ENCODE measurements at places on chromosomes 7 and 10.
A peak's percentile ranks its signal among the peaks of the same experiment; 100 is the strongest.

DNA sequence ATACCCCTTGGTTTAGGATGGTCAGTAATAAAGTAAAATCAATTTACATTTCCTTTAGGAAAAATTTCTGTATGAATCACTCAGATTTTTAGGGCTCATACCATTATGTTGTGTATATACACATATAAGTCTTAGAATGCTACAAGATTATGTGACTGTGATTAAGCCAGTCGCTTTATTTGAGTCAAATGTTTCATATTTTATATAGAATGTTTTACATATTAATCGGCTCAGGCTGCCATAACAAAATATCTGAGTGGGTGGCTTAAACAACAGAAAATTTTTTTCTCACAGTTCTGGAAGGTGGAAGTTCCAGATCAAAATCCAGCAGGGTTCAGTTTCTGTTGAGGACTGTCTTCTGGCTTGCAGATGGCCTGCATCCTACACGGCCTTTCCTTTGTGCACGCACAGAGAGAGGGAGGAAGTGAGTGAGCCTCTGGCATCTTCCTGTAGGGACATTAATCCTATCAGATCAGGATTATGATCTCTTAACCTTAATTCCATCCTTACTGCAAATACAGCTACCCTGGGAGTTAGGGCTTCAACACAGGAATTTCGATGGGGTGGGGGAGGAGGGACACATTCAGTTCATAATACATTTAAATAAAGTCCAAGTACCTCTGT is 198.0 kb downstream of the PHF14 start:
- DNase-seq = no peak

GRCh38 chr10:74011770-74012169 is 13.9 kb downstream of the VCL start:
- peak; percentile 49 for DNase-seq

DNA sequence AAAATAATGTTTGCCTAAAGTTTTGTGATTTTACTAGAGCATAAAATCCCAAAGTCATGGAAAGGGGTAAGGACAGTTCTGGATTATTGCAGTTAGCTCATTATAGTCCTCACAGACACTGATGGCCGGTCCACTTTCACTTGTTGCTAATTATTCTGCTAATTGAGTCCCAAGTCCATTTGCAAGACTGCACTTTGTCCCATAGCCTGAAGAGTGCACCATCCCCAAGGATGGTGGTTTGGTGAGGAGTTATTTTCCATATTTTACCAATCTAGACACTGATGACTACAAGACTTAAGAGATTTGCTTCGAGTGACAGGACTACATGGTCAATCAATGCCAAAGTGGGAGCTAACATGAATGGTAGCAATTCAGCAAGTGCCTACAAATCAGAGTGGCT is 181.8 kb upstream of the CACNA2D1 start:
- no peak for DNase-seq

- DNase-seq = no peak
Observed at GRCh38 chr7:76252021-76252420, 50.3 kb downstream of the SRRM3 start.

GRCh38 chr7:150962553-150963399 is 15.3 kb downstream of the KCNH2 start:
- DNase-seq = peak; percentile 60

GRCh38 chr10:123583639-123584418 is 82.3 kb upstream of the GPR26 start:
- DNase-seq = peak; percentile 71

GRCh38 chr7:13834328-13834761 is 155.1 kb downstream of the ETV1 start:
- no peak for DNase-seq

DNA sequence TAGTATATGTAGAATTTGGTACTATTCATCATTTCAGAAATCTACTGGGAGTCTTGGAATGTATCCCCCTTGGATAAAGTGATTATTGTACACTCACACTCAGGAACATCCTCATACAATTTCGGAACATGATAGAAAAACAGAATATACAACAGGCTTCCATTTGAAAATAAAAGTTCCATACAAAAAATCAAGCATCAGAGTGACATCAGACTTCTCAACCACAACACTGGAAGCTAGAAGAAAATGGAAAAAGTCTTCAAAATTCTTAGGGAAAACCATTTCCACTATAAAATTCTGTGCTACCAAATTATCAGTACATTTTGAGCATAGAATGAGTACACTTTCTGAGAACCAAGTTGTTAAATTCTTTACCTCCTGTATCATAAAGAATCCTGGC is 8.8 kb downstream of the LYZL1 start:
- DNase-seq = peak; percentile 24

DNA sequence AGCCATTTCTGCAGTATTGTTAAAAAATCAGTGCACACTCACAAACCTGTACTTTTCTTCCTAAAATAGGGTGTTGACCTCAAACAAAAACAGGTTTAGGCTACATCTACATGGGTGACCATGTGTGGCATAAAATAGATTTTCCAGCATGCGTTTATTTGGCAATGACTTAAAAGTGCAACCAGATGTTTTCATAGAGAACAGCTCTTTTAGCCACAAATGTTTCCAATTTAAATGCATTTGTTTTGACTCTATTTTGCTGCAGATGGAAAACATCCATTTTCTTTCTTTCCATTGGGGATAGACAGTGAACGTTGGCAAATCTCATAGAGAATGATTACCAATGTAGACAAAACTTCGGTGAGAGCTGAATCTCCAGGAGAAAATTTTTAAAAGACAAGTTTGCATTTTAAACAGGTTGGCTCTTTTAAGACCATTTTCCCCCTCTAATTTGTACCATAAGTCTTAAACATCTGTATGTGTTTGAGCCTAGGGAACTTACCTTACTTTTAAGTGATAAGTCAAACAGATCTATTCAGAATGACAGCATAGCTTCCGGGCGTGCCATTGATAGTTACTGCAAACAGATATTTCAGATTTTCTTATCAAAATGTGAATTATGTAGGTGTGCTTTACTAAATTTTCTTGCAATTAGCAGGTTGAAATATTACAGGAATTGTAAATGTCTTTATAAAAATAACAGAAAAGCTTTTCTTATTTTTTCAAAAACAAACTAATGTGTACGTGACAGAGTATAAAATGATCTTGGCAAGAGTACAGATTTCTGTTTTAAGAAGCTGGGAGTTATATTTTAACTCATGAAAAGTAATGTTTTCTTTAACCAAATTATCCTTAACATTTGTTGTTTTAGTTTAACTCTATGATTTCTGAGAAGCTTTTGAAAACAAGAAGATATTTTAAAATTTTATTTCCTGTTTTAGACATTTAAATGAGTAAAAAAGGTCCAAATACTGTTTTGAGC is 144.9 kb downstream of the HGF start:
- no peak for DNase-seq

DNA sequence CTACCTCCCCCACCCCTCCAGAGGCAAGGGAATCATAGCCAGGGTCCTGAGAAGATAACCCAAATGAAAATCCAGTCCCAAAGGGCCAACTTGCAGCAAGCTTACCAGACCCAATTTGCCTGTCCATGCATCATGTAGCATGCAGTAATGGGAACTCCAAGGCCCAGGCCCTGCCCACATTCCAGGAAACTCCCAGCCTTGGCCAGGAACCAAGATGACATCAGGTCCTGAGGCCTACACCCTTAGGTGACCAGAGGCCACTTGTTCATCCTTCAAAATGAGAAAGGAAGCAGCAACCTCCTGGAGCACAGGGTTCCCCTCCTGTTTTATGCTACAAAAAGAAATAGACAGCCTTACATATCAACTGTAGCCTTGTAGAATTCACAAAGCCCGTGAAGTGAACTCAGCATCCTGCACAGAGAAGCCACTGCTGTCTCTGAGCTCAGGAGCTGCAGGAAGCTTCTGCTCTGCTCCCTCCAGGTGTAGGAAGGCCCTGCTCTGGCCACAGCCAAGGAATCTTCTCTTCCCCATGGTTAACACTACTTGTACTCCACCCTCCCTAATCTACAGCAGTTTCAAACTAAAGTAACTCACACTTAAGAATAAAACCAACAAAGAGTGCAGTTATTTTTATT is 30.3 kb upstream of the GRB10 start:
- DNase-seq = no peak

- no peak for DNase-seq
Observed at GRCh38 chr10:84138478-84139125, 707 bp upstream of the GHITM start.

DNA sequence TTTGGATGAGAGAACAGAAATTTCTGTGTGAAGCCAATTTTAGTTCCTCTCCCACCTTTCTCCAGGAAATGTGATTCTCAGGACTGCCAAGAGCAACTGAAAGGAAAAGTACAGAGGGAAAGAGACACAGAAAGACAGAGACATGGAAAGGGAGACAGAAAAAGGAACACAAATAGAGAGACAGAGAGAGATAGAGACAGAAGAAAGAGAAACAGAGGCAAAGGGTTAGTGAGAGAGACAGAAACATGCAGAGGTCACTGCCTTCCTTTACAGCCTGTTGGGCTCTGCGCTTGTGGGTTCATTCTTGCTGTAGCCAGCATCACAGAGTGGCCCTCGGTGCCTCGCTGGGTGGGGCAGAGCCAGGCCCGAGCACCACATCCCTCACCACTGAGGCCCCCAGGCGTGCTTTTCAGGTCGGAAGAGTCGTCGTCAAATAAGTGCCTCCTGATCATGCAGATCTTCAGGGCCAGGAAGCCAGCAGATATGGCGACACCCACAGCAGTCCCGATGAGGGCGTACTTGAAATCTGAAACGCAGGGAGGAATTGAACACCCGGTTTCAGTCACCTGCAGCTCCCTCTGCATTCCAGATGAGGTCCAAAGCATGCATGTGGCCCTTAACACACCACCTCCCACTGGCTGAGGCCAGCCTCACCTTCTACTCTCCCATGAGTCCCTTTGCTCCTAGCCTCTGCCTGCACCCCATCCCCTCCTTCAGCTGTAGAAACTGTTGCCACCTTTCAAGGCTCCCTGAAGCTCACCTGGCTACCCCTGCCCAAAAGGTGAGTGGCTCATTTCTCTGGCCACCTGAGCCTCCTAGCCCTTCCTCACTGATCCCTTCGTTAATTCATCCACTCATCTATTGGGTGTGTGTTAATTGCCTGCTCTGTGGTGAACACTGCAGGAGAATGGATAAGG is 21.4 kb downstream of the TMEM273 start:
- DNase-seq = no peak

DNA sequence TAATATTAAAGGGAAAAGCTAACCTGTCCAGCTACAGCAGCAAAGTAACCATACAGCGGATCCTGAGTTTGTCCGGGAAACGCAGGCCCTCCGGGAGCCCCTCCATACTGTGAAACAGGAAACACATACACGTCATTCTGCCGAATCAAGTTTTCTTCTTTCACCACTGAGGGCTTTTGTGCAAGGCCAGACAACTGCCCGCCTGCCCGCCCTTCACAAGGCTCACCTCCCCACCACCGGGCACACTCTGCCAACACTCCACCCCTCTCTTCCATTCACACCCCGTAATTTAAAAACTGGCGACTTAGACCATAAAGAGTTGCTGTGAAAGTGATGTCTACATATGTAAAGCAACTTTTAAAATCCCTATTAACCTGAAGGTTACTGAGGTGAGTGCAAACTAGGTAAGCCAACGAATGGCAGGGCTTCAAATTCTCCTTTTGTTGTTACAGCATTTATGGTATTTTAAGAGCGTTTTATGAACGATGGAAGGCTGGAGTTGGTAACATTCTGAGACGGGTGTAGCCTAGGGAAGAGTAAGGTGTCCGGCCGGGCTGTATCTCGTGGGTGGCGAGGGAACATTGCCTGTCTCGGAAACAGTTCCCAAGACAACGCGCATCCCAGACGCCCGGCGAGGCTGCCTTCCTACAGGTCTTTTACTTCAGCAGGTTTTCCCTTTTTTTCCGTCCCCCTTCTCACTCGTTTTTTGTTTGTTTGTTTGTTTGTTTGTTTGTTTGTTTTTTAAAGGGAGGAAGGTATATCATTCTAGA is 817 bp downstream of the SRI start:
- peak; percentile 70 for DNase-seq

GRCh38 chr7:34138483-34138882 is 233.1 kb downstream of the BMPER start:
- DNase-seq = no peak

DNA sequence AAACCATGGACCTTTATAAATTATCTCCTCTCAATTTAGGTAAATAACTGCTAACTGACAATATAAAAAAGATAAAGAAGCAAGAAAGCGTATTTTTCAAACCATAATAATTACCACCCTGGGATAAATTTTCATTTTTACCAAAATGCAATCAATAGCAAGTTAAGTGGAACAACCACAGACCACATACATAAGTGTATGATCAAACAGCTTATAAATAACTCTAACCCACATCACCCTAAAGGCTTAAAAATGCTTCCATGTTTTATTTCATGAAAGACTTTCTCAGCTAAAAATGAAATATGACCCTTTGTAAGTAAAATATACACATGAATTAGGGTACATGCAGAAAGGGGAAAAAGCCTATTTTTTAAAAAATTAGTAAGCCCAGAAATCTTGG is 156.5 kb downstream of the SGMS1 start:
- DNase-seq = no peak

DNA sequence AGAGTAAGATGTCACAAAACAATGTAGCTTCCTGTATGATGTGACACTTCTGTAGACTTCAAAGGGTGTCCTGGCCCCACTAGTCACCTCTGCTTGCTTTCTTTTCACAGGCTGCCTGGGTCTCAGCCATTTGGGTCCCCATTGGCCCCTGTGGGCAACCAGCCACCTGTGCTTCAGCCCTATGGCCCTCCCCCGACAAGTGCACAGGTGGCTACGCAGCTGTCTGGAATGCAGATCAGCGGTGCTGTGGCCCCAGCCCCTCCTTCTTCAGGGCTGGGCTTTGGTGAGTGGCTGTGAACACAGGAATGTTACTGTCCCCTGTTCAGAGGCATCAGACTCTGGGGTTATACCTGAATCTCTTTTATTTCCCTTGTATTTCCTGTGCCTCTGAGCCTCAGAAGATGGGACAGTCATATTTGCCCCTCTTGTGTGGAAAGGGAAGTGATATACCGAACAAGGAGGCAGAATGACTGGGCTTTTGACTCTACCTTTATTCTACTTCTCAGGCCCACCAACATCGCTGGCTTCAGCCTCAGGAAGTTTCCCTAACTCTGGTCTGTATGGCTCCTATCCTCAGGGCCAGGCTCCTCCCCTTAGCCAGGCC is 15.4 kb downstream of the SEC24C start:
- no peak for DNase-seq

DNA sequence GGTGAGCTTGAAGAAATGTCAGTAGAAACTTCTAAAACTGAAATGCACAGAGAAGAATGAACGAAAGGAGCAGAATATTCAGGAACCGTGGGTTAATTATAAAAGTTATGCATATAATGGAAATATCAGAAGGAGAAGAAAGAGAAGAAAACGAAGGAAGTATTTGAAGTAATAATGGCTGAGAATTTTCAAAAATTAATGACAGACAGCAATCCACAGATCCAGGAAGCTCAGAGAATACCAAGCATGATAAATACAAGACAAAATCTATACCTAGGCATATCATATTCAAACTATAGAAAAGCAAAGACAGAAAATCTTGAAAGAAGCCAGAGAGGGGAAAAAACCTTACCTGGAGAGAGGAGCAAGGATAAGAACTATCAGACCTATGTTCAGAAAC is 16.5 kb upstream of the MCM10 start:
- no peak for DNase-seq

GRCh38 chr10:126437635-126438406 is 49.5 kb upstream of the ADAM12 start:
- no peak for DNase-seq

Data from common myeloid progenitor, CD34-positive (primary cell).